ENCODE measurements at places on chromosomes 7 and 10.

DNA sequence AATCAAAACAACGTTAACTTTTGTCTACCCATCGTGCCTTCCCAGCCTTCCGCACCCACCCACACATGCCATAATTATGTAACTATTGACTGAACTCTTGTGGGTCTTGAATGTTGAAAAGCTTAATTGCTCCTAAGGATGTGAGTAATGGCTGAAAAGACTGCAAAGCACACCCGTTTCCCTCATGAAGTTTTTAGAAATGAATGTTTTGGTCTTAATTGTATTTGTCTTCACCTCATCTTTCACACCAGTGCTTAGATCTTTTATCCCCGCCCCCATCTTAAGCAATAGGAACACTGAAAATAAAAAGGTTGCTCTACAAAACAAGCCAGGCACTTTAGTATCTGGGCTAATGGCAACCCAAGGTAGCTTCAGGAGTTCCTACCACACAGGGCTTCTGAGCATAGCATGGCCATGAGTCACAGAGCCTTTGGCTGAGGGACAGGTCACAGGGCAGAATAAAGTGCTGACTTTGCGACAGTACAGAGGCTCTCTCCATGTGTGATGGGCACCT lies 690.5 kb downstream of the PARD3 start:
- peak; percentile 57 for DNase-seq

GRCh38 chr10:112520914-112521313 lies 73.9 kb downstream of the VTI1A start:
- no peak for DNase-seq

DNA sequence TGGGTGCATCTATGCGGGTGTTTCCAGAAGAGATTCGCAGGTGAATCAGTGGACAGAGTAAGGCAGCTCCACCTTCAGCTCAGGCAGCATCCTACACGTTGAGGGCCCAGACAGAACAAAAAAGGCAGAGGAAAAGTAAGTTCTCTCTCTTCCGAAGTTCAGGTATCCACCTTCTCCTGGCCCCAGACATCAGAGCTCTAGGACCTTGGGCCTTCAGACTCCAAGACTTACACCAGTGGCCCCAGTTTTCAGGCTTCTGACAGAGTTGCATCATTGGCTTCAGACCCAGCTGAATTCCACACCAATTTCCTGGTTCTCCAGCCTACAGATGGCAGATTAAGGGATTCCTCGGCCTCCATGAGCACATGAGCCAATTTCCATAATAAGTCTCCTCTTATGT lies 102.2 kb upstream of the GPR26 start:
- DNase-seq: no peak

DNA sequence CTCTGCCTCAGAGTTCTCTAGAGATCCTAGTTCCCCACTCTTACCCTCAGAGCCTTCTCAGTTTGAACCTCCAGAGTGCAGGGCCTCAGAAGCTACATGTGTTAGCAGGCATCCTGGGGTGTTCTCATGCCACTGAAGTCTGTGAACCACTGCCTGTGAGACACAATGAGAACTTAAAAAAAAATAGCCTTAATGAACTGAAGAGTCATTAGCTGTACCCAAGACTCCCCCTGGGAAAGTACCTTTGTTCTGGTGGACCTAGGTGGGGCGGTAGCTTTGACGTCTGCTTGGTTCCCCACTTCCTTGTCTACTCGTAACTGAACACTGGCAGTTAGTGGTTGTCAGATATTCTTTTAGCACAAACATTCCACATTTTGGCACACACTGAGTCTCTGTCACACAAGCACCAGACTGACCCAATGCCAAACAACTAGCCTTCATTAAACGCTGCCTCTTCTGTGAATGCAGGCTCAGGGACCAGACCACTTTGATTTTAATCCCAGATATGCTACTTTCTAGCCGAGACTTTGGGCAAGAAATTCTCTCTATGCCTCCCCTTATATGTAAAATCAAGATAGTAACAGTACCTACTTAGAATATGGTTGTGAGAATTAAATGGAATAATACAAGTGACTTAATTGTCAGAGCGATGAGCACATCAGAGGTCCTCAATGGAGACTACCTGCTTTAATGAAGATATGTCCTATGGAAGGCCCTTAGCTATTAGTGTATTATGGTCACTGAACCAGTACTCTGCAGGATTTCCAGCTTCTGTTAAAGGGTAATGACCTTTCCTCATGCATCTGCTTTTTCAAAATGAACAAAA lies 75.3 kb upstream of the CC2D2B start:
- no peak for DNase-seq

DNA sequence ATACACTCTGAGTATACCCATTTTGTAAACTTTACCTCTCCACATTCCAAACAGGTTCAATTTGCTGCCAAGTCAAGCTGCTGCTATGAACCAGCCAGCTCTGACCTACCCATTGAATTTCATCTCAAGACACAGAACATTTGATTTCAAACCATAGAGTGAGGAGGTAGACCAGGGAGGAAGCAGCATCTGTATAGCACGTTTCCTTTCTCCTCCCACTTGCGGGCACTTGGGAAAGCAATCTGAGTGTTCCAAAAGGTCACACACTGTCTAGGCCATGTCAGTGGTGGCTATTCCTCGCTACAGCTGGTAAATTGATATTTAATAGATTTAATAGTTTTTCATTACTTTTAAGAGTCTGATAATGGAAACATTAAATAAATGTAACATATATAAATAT lies 147.8 kb upstream of the EEPD1 start:
- DNase-seq: no peak

All from NCI-H1436 (cell line).